G401 (cell line): ENCODE measurements at places on chromosomes 7 and 10. TPM values are rescaled to one million over a fixed set of nuclear protein-coding genes. Genes with fewer than 3 reads are reported as not detected.

WEE2 gene
- not detected in 2 replicates for total RNA-seq

GHRHR gene
- not detected in 2 replicates for total RNA-seq

CRPPA gene
- total RNA-seq, result 0.25 and 0.58 TPM in 2 replicates

WNT16 gene
- not detected in 2 replicates for total RNA-seq

ZNF117 gene
- total RNA-seq, result 1.3 and 3.1 TPM in 2 replicates

SLC18A2 gene
- not detected in 2 replicates for total RNA-seq

GNGT1 gene
- total RNA-seq, result not detected in 2 replicates

GRCh38 chr10:132909491-132910071, 32.8 kb downstream of the CFAP46 start:
- DNase-seq, result no peak

DNA sequence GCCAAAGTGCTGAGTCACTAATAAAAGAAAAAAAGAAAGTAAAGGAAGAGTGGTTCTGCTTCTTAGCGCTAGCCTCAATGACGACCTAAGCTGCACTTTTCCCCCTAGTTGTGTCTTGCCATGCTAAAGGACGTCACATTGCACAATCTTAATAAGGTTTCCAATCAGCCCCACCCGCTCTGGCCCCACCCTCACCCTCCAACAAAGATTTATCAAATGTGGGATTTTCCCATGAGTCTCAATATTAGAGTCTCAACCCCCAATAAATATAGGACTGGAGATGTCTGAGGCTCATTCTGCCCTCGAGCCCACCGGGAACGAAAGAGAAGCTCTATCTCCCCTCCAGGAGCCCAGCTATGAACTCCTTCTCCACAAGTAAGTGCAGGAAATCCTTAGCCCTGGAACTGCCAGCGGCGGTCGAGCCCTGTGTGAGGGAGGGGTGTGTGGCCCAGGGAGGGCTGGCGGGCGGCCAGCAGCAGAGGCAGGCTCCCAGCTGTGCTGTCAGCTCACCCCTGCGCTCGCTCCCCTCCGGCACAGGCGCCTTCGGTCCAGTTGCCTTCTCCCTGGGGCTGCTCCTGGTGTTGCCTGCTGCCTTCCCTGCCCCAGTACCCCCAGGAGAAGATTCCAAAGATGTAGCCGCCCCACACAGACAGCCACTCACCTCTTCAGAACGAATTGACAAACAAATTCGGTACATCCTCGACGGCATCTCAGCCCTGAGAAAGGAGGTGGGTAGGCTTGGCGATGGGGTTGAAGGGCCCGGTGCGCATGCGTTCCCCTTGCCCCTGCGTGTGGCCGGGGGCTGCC, at the start of gene IL6:
Gene IL6 (plus strand): TSS at position 294 of the 807 bp plus-strand sequence. CDS start 63 bp downstream, at position 357.
- DNase-seq, result no peak

- DNase-seq, result peak; percentile 43
Measured at GRCh38 chr7:95549818-95550529, 46.3 kb downstream of the PDK4 start.

GRCh38 chr7:113562801-113563200, 356.0 kb downstream of the PPP1R3A start:
- no peak for DNase-seq

- DNase-seq, result no peak
Measured at GRCh38 chr10:100733329-100733728, 12.1 kb upstream of the PAX2 start.

- no peak for DNase-seq
Measured at GRCh38 chr7:70711452-70711851, 420.5 kb upstream of the GALNT17 start.

DNA sequence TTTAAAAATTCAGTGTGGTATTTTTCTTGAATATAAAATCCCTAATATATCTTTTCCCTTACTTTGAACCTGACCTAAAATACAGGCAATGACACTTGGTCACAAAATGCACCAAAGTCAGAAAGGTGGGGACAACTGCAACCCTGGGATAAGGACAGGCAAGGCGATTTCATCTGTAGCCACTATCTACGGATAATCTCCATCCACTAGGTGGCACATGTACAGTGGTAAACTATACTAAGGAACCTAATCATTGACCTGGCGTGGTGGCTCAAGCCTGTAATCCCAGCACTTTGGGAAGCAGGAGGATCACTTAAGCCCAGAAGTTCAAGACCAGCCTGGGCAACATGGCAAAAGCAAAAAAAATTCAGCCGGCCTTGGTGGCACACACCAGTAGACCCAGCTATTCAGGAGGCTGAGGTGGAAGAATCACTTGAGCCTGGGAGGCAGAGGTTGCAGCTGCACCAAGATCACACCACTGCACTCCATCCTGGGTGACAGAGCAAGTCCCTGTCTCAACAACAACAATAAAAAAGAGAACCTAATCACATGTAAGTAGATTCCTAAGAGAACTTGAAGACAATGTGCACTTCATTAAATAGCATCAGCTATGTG, 98.9 kb downstream of the KMT2C start:
- DNase-seq, result peak; percentile 61

- DNase-seq, result no peak
Measured at GRCh38 chr7:47709051-47709450, 127.1 kb upstream of the TNS3 start.

GRCh38 chr7:90455163-90456030, 14.0 kb upstream of the PTTG1IP2 start:
- DNase-seq, result peak; percentile 83

DNA sequence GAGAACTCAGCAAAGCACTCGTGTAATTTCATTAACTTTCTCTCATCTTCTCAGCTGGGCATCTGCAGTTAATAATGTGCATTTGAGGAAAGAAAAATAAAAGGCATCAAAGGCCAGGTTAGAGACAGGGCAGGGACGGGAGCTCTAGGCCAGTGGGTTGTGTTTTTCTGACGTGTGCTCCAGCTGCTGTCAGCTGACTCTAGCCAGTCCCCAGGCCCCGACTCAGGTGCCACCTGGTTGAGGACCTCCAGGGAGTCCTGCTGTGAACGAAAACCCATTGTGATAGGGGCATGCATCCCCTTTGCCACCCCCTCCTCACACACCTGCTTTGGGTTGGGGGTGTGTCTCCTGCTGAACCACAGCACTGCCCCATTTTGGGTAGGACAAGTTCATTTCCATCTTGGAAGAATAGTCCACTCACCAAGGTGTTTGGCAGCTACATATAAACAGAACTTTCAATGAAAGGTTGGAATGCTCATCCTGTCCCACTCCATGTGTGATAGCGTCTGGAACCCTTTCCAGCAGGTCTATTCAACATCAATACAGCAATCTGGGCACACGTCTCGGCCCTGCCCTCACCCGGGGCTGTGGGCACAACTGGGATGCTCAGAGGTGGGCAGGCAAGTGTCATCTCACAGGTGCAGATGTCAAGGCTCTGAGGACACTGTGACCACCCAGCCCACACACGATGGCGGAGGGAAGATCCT, 146.1 kb upstream of the FAM20C start:
- no peak for DNase-seq
